ENCODE measurements at places on chromosomes 2 and 18.

DNA sequence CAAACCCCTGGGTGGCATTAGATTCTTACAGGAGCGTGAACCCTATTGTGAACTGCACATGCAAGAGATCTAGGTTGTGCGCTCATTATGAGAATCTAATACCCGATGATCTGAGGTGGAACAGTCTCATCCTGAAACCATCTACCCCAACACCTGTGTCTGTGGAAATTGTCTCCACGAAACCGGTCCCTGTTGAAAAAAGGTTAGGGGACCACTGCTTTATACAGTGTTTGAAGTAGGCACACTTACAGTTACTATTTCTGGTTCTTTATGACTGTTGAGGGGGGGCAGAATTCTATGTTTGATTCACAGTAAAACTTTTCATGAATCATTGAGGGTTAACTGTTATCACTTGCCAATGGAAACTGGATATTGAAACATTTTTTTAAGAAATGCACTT lies 72.0 kb downstream of the RIF1 start:
- no peak for DNase-seq

DNA sequence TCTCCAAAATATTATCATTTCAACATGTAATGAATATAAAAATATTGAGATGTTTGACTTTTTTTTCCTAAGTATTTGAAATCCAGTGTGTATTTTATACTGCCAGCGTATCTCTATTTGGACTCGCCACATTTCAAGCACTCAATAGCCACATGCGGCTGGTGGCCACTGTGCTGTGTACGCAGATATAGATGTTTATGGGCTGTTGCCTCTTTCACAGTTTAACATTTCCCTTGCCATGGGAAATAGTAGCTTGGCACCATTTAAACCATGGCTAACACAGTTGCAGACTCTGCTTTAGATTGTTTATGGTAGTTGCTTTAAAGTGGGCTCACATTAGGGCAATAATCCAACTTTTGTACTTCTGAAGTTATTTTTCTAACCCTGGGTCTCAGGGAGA lies 136.6 kb upstream of the ITGB6 start:
- no peak for DNase-seq

GRCh38 chr18:12410081-12410481 lies 2.4 kb downstream of the PRELID3A start:
- DNase-seq = no peak

DNA sequence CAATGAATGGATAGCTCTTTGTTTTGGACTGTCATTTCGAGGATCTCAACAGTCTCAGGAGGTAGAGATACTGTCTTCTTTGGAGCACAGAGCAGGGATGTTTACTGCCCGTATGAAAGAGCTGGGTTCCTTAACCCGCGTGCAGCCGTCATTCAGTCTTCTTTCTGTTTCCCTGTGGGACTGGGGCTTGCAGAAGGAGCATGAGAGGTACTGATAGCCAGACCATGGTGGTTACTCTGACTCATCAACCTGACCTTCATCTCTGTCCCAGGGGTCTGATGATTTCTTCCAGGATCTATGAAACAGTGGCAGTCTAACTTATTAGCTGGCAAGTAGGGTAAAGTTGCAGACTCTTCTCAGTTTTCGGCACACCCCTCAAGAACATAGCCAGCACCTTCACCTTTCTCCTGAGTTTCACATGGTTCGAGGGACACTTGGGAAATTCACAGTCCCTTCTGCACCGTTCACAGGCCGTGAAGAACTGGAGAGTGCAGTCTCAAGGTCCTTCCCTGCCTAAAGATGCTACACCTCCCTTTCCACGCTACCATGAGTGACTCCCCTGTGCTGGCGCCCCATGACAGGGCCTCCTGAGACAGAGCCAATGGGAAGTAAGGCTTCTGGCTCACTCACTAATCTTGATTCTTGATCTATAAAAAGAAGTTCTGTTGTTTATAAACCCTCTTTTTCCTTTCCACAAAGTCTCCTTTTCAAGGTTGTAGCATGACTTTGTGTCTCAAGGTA lies 226.2 kb downstream of the MC4R start:
- no peak for DNase-seq

- no peak for DNase-seq
Observed at GRCh38 chr18:55633032-55633431, 45.0 kb upstream of the TCF4 start.
